ENCODE measurements at places on chromosomes 16 and 17. TPM values are rescaled to one million over a fixed set of nuclear protein-coding genes. Genes with fewer than 3 reads are reported as not detected.
A peak's percentile ranks its signal among the peaks of the same experiment; 100 is the strongest.

- H3K27ac ChIP-seq = no peak overlapping the region
- no peaks in the 10 kb centered on the region for H3K36me3 ChIP-seq
- H3K4me1 ChIP-seq = peaks cover 30% of the 10 kb centered on the region
Measured at GRCh38 chr17:68089881-68090280, 54.3 kb downstream of the KPNA2 start.

GRCh38 chr17:7838090-7839075 is 4.4 kb downstream of the KDM6B start:
- H3K36me3 ChIP-seq = no peaks in the 10 kb centered on the region
- H3K27me3 ChIP-seq = no peaks in the 10 kb centered on the region
- H3K27ac ChIP-seq = peak overlapping the region; percentile 90

Gene EME1
- 47.7 TPM for total RNA-seq

Gene KRT24
- not detected for total RNA-seq

Gene PLEKHH3
- total RNA-seq = 1.2 TPM

Gene SBK1
- 2.9 TPM for total RNA-seq

Gene LUC7L
- total RNA-seq = 60.8 TPM

Gene CDH15
- total RNA-seq = not detected

DNA sequence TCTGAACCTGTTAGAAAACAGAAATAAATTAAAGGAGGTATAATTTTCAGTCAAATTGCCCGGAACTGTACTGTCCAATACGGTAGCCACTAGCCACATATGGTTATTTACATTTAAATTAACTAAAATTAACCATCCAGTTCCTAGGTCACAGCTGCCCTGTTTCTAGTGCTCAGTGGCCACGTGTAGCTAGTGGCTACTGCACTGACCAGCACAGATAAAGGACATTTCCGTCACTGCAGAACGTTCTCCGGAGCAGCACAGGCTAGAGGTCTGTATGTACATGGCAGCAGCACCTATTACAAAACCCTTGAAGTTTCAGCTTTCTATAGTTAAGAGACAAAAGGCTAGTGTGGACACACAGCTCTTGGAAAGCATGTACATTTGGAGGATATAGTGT is 33.7 kb downstream of the CPSF4L start:
- no peak overlapping the region for H3K27ac ChIP-seq
- DNase-seq = no peak
- peaks cover 61% of the 10 kb centered on the region for H3K4me1 ChIP-seq
- H3K4me3 ChIP-seq = no peak overlapping the region
- H3K36me3 ChIP-seq = peaks cover 7% of the 10 kb centered on the region
- no peaks in the 10 kb centered on the region for H3K27me3 ChIP-seq

DNA sequence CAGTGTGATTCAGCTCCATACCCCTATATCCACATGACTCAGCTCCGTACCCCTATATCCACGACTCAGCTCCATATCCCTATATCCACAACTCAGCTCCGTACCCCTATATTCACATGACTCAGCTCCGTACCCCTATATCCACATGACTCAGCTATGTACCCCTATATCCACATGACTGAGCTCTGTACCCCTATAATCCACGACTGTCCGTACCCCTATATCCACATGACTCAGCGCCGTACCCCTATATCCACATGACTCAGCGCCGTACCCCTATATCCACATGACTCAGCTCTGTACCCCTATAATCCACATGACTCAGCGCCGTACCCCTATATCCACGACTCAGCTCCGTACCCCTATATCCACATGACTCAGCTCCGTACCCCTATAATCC is 16.8 kb downstream of the CYB5D2 start:
- H3K4me1 ChIP-seq = peaks cover 12% of the 10 kb centered on the region
- H3K27ac ChIP-seq = no peak overlapping the region
- no peak for DNase-seq
- H3K27me3 ChIP-seq = no peaks in the 10 kb centered on the region

DNA sequence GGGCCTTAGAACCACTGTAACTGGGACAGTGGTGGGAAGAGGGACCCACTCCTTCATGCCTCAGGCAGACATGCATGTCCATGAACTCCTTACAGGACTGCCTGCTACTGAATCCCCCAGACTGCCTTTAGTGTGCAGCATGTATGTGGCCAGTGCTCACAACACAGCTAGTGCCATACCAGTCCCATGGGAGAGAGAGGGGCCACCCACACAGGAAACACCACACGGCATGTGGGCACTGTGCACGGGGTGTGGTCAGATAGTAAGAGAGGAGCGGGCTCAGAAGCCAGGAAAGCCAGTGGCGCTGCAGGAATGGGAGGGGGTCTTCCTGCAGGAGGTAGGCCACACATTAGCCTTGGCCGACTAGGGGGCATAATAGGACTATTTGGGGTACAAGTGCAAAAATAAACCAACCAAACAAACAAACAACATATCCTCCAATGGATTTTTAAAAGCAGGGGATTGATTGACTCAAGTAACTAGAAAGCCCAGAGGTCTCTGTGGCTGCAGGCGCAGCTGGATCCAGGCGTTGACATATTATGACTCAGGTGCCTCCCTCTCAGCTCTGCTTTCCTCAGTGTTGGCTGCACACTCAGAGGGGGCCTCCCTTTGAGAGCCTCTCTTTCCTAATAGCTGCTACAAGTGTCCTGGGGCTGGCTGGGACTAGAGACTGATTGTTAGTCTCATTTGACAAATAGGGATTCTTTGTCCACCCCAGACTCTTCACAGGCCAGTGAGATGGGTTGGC is 104.4 kb downstream of the AMFR start:
- H3K27me3 ChIP-seq = no peaks in the 10 kb centered on the region
- no peak overlapping the region for H3K27ac ChIP-seq
- no peak for DNase-seq

DNA sequence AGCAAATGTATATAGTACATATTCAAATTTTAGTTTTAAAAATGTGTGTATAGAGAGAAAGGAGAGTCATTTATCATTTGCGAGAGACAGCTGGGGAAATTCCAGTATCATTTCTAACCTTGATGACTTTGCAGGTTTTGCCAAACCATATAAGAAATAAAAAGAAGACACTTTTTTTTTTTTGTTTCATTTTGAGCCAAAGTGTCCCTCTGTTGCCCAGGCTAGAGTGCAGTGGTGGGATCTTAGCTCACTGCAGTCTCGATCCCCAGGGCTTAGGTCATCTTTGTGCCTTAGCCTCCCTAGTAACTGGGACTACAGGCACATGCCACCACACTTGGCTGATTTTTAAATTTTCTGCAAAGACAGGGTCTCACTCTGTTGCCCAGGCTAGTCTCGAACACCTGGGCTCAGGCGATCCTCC is 38.4 kb upstream of the VWA3A start:
- H3K36me3 ChIP-seq = peaks cover 10% of the 10 kb centered on the region
- H3K4me1 ChIP-seq = peaks cover 40% of the 10 kb centered on the region
- H3K27ac ChIP-seq = peak overlapping the region; percentile 51
- peak; percentile 41 for DNase-seq
- H3K4me3 ChIP-seq = no peak overlapping the region
- no peaks in the 10 kb centered on the region for H3K27me3 ChIP-seq

- H3K36me3 ChIP-seq = no peaks in the 10 kb centered on the region
- no peak overlapping the region for H3K4me3 ChIP-seq
- no peak for DNase-seq
- H3K4me1 ChIP-seq = no peaks in the 10 kb centered on the region
- no peaks in the 10 kb centered on the region for H3K27me3 ChIP-seq
Measured at GRCh38 chr16:12484972-12485371, 318.7 kb downstream of the CPPED1 start.

Gene ABI3
- total RNA-seq = 19.8 TPM

Gene GP1BA
- not detected for total RNA-seq

Gene ORC6
- 48.6 TPM for total RNA-seq

- no peaks in the 10 kb centered on the region for H3K36me3 ChIP-seq
- peaks cover 50% of the 10 kb centered on the region for H3K4me1 ChIP-seq
- H3K27ac ChIP-seq = no peak overlapping the region
- H3K27me3 ChIP-seq = no peaks in the 10 kb centered on the region
- H3K4me3 ChIP-seq = no peak overlapping the region
- DNase-seq = no peak
Measured at GRCh38 chr16:11329891-11330290, 15.4 kb upstream of the RMI2 start.

DNA sequence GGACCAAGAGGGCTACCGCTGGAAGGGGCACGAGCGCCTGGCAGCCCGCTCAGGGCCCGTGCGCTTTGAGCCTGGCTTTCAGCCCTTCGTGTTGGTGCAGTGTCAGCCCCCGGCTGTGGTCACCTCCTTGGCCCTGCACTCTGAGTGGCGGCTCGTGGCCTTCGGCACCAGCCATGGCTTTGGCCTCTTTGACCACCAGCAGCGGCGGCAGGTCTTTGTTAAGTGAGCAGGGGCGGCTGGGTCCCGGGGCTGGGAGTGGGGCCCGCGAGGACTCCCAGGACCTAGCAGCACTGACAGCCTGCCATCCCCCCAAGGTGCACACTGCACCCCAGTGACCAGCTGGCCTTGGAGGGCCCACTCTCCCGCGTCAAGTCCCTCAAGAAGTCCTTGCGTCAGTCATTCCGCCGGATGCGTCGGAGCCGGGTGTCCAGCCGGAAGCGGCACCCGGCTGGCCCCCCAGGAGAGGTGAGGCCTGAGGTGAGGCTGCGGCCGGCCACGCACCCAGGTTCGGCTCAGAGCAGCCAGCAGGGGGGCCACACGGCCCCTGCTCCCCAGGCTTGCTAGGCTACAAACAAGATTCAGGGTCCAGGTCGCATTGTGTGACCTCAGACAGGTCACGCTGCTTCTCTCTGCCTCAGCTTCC is 17.4 kb upstream of the MYO15B start:
- no peak overlapping the region for H3K27ac ChIP-seq
- H3K4me1 ChIP-seq = no peaks in the 10 kb centered on the region
- no peaks in the 10 kb centered on the region for H3K27me3 ChIP-seq
- no peak for DNase-seq
- H3K4me3 ChIP-seq = no peak overlapping the region

Gene METTL16
- total RNA-seq = 44.0 TPM

Gene SMCR8
- 11.3 TPM for total RNA-seq

GRCh38 chr16:66720766-66721165 is 24.2 kb upstream of the CMTM4 start:
- no peak overlapping the region for H3K27ac ChIP-seq
- H3K27me3 ChIP-seq = no peaks in the 10 kb centered on the region
- peaks cover 24% of the 10 kb centered on the region for H3K36me3 ChIP-seq
- no peak overlapping the region for H3K4me3 ChIP-seq

DNA sequence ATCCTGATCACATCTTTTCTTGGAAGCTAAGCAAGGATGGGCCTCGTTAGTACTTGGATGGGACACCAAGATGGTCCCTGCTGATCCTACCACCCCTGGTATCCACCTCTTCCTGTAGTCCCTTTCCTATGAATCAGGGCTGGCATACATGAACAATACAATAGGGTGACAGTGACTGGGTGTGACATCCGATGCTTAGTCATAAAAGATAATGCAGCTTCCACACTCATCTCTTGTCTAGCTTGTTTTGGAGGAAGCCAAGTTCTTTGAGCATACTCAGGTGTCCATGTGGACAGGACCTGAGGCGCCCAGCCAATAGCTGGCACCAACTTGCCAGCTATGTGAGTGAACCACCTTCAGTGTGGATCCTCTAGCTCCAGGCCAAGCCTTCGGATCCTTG is 62.5 kb upstream of the NFAT5 start:
- no peak overlapping the region for H3K4me3 ChIP-seq
- no peaks in the 10 kb centered on the region for H3K36me3 ChIP-seq
- no peak for DNase-seq
- no peaks in the 10 kb centered on the region for H3K27me3 ChIP-seq
- peaks cover 6% of the 10 kb centered on the region for H3K4me1 ChIP-seq

DNA sequence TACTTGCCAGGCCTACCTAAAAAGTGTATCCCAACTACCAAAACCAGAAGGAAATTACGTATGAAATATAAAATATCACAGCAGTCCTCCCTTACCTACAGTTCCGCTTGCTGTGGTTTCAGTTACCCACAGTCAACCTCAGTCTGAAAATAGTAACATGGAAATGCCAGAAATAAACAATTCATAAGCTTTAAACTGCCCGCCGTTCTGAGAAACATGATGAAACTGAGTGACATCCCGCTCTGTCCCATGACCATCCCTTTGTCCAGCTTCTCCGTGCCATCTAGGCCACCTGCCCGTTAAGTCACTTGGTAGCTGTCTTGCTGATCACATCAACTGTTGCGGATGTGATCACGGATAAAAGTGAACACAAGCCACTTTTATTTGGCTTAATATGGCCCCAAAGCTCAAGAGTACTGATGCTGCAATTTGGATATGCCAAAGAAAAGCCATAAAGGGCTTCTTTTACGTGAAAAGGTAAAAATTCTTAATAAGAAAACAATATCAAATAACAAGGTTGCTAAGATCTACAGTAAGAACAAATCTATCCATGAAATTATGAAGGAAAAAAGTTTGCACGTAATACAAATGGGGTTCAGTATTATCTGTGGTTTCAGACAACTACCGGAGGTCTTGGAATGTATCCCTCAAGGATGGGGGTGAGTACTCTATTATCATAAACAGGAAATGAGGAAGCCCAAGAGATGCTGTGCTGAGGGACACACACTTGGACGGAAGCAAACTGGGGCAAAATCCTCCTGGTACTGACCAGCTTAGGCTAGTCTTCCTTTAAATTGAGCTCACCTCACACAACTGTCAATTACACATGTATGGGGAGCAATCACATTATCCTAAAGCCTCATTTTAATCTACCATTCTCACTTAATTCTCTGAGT is 8.2 kb downstream of the USP22 start:
- H3K4me3 ChIP-seq = peak overlapping the region; percentile 56
- no peaks in the 10 kb centered on the region for H3K27me3 ChIP-seq
- peak overlapping the region; percentile 93 for H3K27ac ChIP-seq
- DNase-seq = peak; percentile 55
- H3K36me3 ChIP-seq = peaks cover 8% of the 10 kb centered on the region

- DNase-seq = no peak
- H3K4me3 ChIP-seq = no peak overlapping the region
- H3K4me1 ChIP-seq = no peaks in the 10 kb centered on the region
- H3K36me3 ChIP-seq = no peaks in the 10 kb centered on the region
- no peak overlapping the region for H3K27ac ChIP-seq
Measured at GRCh38 chr17:58191241-58191896, 1.2 kb upstream of the EPX start.

DNA sequence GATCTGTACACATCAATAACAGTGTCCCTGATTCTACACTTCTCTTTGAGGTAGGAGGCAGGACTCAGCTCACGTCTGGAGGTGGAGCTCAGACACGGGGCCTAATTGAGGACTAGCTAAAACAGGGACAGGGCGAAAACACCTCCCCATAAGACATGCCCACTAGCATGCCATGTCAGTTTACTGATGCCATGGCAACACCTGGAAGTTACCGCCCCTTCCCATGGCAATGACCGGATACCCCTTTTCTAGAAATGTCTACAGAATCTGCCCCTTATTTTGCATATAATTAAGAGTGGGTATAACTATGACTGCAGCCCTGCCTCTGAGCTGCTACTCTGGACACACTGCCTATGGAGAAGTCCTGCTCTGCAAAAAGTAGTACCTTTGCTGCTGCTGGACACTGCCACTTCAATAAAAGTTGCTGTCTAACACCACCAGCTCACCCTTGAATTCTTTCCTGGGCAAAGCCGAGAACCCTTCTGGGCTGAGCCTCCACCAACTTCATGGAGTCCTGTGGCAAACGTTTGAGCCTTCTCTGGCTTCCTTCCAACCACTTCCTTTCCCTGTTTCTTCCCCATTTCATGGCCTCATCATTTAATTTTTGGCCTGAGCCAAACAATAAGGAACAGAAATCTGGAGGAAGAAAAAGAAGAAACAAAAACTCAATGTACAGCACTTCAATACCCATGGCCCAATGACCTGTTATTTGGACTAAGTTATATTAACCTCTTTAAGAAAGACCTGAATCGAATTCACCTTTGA is 21.0 kb downstream of the PHB1 start:
- peaks cover 36% of the 10 kb centered on the region for H3K4me1 ChIP-seq
- H3K36me3 ChIP-seq = no peaks in the 10 kb centered on the region
- H3K27ac ChIP-seq = no peak overlapping the region

GRCh38 chr16:71562552-71562951 is 14.3 kb downstream of the TAT start:
- peaks cover 14% of the 10 kb centered on the region for H3K4me1 ChIP-seq
- H3K4me3 ChIP-seq = no peak overlapping the region
- H3K36me3 ChIP-seq = peaks cover 6% of the 10 kb centered on the region
- H3K27ac ChIP-seq = no peak overlapping the region

GRCh38 chr16:53761962-53762703 is 58.2 kb downstream of the FTO start:
- no peak for DNase-seq
